ENCODE measurements at places on chromosomes 5 and 9.

DNA sequence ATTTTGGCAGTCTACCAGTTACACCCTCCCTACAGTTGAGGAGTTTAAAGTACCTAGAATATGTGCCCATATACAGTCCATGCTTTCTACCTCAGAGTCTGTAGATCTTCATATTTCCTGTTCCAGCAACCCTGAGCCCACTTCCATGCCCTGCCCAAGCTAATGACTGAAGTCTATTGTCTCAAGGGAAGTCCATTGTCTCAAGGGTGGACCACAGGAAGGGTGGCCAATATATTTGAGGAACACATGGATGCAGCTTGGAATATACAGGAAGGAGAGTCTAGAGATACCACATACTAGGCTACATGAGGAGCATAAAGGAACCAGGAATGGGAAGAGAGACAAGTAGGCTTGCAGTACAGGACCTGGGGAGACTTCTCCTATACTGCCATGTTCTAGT is 274.4 kb downstream of the FER start:
- no peak for DNase-seq

DNA sequence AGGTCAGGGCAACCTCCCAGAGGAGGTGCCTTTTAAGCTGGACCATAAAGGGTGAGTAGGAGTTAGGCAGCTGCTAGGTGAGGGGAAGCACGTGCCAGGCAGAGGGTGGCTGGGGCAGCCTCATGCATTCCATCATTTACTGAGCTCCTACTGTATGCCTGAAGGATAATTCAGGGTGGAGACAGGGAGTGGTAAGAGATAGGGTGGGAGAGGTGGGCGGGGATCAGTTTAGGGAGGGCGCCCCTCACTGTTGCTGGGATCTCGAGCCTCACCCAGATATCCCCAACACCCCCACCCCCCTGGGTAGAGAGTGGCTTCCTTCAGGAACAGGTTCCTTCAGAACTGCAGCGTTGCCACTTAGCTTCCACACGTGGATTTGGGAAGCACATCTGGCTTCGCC is 74.5 kb upstream of the ASS1 start:
- DNase-seq, result no peak

GRCh38 chr9:129480227-129480626 is 140.7 kb downstream of the C9orf50 start:
- DNase-seq, result no peak

- no peak for DNase-seq
Observed at GRCh38 chr9:129446828-129447550, 173.9 kb downstream of the C9orf50 start.

DNA sequence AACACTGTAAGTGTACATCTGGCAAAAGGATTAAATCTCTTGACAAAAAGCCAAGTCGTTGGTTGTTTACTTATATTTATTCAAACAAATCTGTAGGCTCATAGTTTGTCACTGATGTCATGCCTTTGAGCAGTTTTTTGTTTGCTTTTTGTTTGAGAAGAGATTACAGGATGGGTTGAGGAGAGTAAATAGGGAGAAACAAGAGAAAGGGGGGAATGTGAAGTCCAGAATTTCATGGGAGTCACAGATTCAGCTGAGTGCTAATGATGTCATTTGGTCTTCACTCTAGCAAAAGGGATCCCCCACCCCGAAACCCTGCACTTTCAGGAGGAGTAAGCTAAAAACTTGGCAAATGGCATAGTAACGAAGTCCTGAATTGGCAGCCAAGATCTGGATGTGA is 337.4 kb downstream of the GLIS3 start:
- DNase-seq, result no peak

- DNase-seq, result no peak
Observed at GRCh38 chr5:90022002-90022710, 387.4 kb downstream of the CETN3 start.

GRCh38 chr9:134569626-134570025 is 72.0 kb upstream of the COL5A1 start:
- no peak for DNase-seq

- no peak for DNase-seq
Observed at GRCh38 chr9:82109626-82110025, 121.1 kb downstream of the SPATA31D1 start.

DNA sequence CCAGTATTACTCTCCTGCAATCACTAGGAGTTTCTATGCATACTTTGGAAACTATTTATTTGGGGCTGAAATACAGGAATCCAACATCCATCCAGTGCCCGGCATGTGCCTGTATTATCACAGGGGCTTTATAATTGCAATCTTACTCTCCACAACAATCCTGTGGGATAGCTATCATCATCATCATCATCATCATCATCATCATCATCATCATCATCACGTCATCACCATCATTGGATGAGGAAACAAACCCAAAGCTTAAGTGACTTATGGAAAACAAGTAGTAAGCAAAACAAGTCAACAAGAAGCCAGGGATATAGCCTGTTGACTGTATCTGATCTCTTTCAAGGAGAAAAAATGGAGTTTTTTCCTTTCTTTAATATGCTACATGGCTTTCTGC is 47.8 kb upstream of the FYB1 start:
- no peak for DNase-seq

All from activated CD4-positive, alpha-beta T cell treated with anti-CD3 and anti-CD28 coated beads, Interleukin-2, amount 50 U/mL, for 48 hours (primary cell).